T1000 (cell line): ENCODE measurements at places on chromosomes 1 and 21.

DNA sequence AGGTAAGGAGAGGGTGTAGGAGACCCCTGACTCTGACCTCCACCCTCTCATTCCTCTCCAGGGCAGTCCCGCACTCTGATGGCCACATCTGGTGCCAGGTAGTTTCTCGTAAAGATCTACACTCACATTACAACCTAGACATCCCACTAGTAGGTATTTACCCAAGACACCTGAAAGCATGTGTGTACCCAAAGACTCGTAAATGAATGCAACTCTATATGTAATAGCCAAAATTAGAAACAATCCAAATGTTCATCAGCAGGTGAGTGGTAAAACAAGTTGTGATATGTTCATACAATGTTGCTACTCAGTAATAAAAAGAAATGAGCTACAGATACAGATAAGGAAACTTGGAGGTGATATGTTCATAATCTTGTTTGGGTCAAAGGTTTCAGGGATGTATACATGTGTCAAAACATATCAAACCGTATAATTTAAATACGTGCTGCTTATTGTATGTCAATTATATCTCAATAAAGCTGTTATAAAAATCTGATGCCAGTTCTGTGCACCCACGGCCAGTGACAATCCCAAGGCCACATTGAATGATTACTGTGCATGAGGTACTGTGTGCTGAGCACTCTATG is 37.8 kb upstream of the SLC2A1 start:
- no peak for DNase-seq

- DNase-seq, result no peak
These were observed 11.4 kb downstream of the TRNAU1AP start for GRCh38 chr1:28564310-28564709.

DNA sequence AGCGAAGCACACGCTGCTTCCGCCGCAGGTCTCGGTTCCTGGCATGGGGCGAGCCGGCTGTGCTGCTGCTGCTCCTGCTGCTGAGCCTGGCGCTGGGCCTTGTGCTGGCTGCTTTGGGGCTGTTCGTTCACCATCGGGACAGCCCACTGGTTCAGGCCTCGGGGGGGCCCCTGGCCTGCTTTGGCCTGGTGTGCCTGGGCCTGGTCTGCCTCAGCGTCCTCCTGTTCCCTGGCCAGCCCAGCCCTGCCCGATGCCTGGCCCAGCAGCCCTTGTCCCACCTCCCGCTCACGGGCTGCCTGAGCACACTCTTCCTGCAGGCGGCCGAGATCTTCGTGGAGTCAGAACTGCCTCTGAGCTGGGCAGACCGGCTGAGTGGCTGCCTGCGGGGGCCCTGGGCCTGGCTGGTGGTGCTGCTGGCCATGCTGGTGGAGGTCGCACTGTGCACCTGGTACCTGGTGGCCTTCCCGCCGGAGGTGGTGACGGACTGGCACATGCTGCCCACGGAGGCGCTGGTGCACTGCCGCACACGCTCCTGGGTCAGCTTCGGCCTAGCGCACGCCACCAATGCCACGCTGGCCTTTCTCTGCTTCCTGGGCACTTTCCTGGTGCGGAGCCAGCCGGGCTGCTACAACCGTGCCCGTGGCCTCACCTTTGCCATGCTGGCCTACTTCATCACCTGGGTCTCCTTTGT is 2.6 kb downstream of the TAS1R3 start:
- DNase-seq, result no peak

DNA sequence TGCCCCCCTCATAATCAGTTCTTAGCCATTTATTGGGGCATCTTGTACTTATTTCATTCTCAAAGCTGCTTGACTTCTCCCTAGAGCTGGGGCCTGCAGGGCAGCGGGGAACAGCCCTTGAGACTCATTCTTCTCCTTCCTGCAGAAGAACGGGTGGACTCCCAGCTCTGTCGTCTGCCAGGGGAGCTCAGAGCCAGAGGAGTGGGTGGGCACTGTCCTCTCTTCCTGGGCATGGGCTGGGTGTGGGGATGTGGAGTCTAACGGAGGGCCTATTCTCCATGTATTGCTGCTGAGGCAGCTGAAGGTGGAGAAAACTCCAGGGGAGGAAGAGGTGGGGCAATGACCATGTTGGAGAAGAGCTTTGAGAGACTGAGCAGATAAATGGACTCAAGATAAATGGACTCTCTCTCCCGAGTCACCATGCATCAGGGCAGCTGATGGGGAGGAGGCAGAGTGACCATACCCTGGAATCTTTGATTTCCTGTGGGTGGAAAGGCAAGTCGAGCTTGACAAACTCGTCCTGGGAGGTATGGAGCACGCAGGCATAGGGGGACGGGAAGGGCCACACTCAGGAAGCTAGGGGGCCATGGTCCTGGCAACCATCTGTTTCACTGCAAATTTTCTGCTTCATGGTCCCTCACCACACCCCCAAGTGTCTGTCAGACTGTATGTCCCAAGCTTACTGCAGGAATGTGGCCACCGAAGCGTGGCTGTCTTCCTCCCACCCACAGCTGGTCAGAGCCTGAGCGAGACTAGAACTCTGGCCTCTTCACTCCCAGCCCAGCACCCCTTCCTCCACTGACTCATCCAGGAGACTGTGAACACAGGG is 56.9 kb upstream of the ATP2B4 start:
- no peak for DNase-seq
